ENCODE measurements at places on chromosomes 7 and 10.

GRCh38 chr7:155874411-155874810 lies 62.1 kb upstream of the SHH start:
- no peak overlapping the region for H3K4me3 ChIP-seq
- H3K36me3 ChIP-seq, result no peaks in the 10 kb centered on the region
- no peaks in the 10 kb centered on the region for H3K4me1 ChIP-seq
- no peak overlapping the region for H3K27ac ChIP-seq
- no peak for DNase-seq
- H3K27me3 ChIP-seq, result no peaks in the 10 kb centered on the region

- H3K4me1 ChIP-seq, result no peaks in the 10 kb centered on the region
- H3K4me3 ChIP-seq, result no peak overlapping the region
- H3K36me3 ChIP-seq, result no peaks in the 10 kb centered on the region
- H3K27me3 ChIP-seq, result no peaks in the 10 kb centered on the region
- DNase-seq, result no peak
Measured at GRCh38 chr10:3836222-3836820, 51.3 kb upstream of the KLF6 start.

DNA sequence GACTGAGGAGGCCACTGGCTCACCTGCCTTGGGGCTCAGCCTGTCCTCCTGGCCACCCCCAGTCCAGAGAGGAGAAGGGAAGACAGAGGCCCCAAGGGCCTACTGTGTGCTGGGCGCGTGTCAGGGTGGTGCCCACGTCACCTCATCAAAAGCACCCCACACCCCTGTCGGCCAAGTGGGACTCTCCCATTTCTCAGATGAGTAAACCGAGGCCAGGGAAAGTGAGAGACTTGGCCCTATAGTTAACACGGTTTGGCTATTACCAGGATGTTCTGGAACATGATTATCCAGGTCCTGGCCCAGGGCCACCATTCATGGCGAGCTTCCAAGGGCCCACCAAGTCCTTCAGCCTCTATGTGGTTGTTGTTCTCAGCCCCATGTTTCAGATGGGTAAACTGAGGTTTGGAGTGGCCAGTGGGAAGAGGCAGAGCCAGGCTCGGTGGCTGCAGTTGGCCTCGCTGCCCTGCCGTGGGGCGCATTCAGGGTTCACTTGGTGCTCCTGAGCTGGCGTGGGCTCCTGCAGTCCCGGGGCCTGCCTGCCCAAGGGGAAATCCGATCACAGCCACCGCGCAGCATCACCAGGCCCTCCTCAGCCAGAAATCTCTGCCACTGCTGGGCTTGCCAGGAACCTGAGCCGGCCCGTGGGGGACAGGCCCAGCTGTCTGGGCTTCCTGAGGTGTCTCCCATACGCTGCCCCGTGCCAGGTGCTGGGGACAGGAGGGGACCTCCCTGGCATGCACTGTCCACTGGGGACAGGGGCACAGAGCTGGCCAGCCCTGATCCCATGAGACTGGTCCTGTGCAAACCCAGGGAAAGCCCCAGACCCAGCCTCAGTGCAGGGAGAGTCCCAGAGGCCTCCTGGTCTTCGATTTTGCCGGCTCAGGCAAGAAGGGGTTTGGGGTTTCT lies 117.7 kb upstream of the TNRC18 start:
- H3K4me3 ChIP-seq, result no peak overlapping the region
- no peaks in the 10 kb centered on the region for H3K27me3 ChIP-seq
- DNase-seq, result no peak

DNA sequence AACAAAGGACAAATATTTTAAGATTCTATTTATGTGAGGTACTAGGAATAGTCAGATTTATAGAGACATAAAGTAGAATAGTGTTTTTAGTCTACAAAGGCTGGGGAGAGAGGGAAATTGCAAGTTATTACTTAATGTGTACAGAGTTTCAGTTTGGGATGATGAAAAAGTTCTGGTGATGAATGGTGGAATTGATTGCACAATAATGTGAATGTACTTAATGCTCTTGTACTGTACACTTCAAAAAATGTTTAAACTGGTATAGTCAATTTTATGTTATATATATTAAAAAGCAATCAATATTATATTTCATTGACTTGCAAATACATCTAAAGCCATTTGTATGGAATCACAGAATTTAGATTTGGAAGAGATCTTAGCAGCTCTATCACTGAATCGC lies 213.4 kb downstream of the PPP1R3A start:
- H3K27ac ChIP-seq, result no peak overlapping the region
- H3K27me3 ChIP-seq, result no peaks in the 10 kb centered on the region
- no peaks in the 10 kb centered on the region for H3K4me1 ChIP-seq

GRCh38 chr7:83791737-83792136 lies 142.8 kb upstream of the SEMA3E start:
- no peaks in the 10 kb centered on the region for H3K4me1 ChIP-seq
- H3K4me3 ChIP-seq, result no peak overlapping the region
- H3K36me3 ChIP-seq, result no peaks in the 10 kb centered on the region

- DNase-seq, result no peak
- H3K27me3 ChIP-seq, result no peaks in the 10 kb centered on the region
- no peak overlapping the region for H3K27ac ChIP-seq
- H3K36me3 ChIP-seq, result no peaks in the 10 kb centered on the region
Measured at GRCh38 chr10:12639996-12640944, 290.9 kb downstream of the CAMK1D start.

DNA sequence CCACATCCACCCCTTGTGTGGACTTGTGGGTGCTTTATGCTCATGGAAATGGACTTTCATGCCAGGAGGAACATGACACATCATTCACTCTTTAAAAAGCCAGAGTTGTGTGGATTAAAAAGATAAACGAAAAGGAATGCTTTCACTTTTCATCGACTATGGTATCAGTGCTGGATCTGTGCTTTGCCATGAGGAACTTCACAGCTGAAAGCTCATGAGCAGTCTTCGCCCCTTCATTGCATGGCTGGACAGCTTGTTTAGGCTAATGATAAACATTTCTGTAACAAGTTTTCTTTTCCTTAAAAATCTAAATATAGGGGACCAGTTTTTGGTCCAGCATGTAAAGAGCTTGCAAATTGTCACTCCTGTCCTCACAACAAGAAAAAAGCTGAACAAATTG lies 173.6 kb upstream of the NPS start:
- H3K27ac ChIP-seq, result no peak overlapping the region
- peaks cover 41% of the 10 kb centered on the region for H3K36me3 ChIP-seq
- H3K4me3 ChIP-seq, result no peak overlapping the region

DNA sequence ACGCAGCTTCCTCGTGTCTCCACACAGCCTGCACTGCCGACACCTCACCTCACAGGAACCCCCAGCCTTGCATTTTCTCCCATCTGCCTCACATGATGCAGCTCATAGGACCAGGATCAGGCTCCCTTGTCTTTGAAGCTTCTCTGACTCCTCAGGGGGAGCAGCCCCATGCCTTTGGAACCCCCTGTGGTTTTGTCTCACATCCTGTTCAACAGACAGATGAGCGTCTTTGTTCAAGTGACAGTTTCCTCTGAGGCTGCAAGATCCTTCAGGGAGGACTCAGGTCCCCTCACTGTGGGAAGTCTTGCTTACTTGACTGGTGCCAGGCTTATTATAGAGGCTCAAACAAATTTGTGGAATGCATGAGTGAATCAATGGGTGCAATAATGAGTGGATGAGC lies 667.1 kb downstream of the INHBA start:
- no peaks in the 10 kb centered on the region for H3K27me3 ChIP-seq
- DNase-seq, result no peak
- no peak overlapping the region for H3K27ac ChIP-seq
- peaks cover 6% of the 10 kb centered on the region for H3K4me1 ChIP-seq
- H3K4me3 ChIP-seq, result no peak overlapping the region

- H3K27me3 ChIP-seq, result no peaks in the 10 kb centered on the region
- H3K4me3 ChIP-seq, result no peak overlapping the region
- DNase-seq, result no peak
- peaks cover 47% of the 10 kb centered on the region for H3K36me3 ChIP-seq
Measured at GRCh38 chr7:44767134-44767911, 18.7 kb downstream of the ZMIZ2 start.

DNA sequence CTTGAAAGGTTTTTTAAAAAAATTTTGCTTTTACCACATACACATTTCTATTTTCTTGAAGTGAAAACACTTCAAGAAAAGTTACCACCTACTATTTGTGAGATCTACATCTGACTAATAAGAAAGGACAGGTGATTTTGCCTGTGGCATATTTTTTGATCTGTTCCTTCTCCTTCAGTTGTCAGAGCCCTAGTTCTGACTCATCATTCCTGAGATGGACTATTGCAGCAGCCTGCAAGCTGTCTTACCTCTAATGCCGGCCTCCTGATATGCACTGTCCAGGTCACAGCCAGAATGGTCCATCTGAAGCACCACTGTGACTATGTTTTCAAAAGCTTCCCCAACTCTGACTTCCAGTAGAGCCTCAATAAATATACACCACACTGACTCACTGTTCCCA lies 28.2 kb upstream of the ANK3 start:
- H3K4me3 ChIP-seq, result no peak overlapping the region
- no peaks in the 10 kb centered on the region for H3K27me3 ChIP-seq
- no peak for DNase-seq
- no peaks in the 10 kb centered on the region for H3K36me3 ChIP-seq

- DNase-seq, result no peak
- no peaks in the 10 kb centered on the region for H3K36me3 ChIP-seq
- H3K4me1 ChIP-seq, result no peaks in the 10 kb centered on the region
- H3K27me3 ChIP-seq, result no peaks in the 10 kb centered on the region
Measured at GRCh38 chr10:77179015-77179695, 458.5 kb downstream of the KCNMA1 start.

GRCh38 chr7:27586825-27587224 lies 75.9 kb downstream of the HIBADH start:
- peaks cover 5% of the 10 kb centered on the region for H3K4me1 ChIP-seq
- H3K27ac ChIP-seq, result no peak overlapping the region
- no peaks in the 10 kb centered on the region for H3K27me3 ChIP-seq
- no peaks in the 10 kb centered on the region for H3K36me3 ChIP-seq
- no peak overlapping the region for H3K4me3 ChIP-seq

DNA sequence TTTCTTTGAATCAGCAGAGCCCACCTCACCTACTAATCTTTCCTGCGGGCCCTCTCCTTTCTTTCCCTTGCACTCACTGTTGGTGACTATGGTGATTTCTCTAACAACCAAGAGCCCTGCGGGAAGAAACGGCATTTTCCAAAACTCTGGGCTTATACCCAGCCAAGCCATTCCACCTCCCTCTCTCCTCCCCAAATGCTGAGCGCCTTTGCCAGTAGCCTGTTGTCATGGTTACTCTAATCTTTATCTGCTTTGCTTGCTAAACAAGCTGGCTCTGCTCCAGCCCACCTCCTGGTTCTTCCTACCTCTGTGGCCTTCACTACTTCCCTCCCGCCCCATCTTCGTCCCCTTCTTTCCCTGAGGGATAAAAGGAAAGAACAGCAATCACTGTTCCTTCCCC lies 86.7 kb downstream of the DGKI start:
- peak; percentile 69 for DNase-seq
- H3K4me1 ChIP-seq, result peaks cover 11% of the 10 kb centered on the region
- H3K36me3 ChIP-seq, result no peaks in the 10 kb centered on the region
- no peak overlapping the region for H3K4me3 ChIP-seq
- no peaks in the 10 kb centered on the region for H3K27me3 ChIP-seq

DNA sequence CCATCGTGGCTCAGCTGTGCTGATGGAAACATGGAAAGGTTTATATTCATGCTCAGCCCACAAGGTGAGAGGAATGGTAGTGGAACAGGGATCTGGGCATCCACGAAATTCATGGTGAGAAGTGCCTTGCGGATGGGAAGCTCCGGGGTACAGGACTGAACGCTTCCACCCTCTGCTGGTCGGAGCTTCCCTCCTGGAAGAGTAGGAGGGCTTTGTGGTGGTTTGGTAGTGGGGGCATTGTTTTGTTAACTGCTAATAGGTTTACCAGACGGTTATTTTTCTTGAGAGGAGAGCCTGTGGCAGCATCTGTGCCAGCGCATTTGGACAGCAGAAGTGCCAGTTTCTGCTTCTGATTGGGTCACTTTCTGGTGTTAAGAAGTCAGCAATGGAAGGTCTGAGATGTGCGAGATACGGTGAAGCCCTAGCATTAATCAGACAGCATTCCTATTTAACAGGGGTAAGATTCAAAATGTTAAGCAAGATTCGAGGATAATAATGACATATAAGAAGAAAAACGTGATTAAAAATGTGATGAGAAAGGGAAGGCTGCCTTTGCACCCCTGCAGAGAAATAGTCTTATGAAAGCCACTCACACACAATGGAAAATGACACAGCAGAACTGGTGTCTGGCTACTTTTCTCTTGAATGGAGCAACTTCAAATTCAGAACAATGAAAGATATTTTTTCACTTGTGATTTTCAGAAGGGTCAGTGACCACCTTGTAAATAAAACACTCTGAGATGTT lies 17.7 kb downstream of the ABCA13 start:
- no peak overlapping the region for H3K4me3 ChIP-seq
- peaks cover 3% of the 10 kb centered on the region for H3K4me1 ChIP-seq
- H3K27ac ChIP-seq, result no peak overlapping the region
- no peaks in the 10 kb centered on the region for H3K27me3 ChIP-seq
- DNase-seq, result no peak

DNA sequence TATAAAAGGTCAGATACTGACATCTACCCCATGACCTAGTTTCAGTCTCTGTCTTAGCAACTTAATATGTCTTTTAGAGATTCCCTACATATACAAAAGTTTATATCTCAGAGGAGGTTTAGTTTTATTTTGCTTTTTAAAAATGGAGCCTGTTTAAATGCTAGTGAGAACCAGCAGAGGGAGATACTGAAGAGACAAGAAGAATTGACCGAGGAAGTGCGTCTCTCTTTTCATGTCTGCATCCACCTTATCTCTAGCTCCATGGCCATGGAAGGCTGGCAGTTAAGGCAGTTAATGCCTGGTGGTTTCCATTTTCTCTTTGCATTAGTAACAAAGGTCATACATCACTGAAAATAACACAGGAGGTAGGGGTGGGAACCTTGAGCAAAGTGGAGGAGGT lies 10.7 kb downstream of the SUV39H2 start:
- no peak for DNase-seq
- H3K27me3 ChIP-seq, result no peaks in the 10 kb centered on the region
- H3K4me3 ChIP-seq, result no peak overlapping the region
- H3K36me3 ChIP-seq, result peaks cover 67% of the 10 kb centered on the region

DNA sequence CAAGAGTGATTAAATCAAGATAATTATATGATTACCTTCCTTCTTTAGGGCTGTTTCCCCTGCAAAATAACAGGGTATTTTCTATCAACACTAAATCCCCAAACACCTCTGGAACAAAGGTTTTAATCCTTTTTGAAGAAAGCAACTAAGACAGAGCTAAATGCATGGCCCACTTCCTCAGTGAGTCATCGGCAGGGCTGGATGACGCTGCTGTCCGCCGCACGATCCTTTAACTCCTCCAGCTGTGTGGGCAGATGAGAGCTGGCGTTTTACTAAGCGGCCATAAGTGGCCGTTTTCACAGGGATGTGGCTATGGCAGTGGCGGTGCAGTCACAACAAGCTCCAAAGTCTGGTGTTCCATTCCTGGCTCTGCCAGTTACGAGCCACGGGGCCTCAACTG lies 76.0 kb upstream of the C1QL3 start:
- no peak overlapping the region for H3K4me3 ChIP-seq
- H3K36me3 ChIP-seq, result no peaks in the 10 kb centered on the region
- no peaks in the 10 kb centered on the region for H3K4me1 ChIP-seq
- no peak for DNase-seq
- no peaks in the 10 kb centered on the region for H3K27me3 ChIP-seq

GRCh38 chr10:69332278-69333010 lies 54.1 kb downstream of the HK1 start:
- DNase-seq, result no peak
- H3K27me3 ChIP-seq, result no peaks in the 10 kb centered on the region
- H3K27ac ChIP-seq, result no peak overlapping the region
- peaks cover 29% of the 10 kb centered on the region for H3K4me1 ChIP-seq
- no peak overlapping the region for H3K4me3 ChIP-seq
